AG04450 (cell line): ENCODE measurements at places on chromosomes 13 and 19.

GRCh38 chr13:75636436-75637180, 478 bp downstream of the LMO7 start:
- DNase-seq, result no peak

GRCh38 chr19:18397242-18398202, at the start of gene LRRC25:
LRRC25 (minus strand) TSS chr19:18397622; CDS start chr19:18396963, 659 bp downstream.
- no peak for DNase-seq

DNA sequence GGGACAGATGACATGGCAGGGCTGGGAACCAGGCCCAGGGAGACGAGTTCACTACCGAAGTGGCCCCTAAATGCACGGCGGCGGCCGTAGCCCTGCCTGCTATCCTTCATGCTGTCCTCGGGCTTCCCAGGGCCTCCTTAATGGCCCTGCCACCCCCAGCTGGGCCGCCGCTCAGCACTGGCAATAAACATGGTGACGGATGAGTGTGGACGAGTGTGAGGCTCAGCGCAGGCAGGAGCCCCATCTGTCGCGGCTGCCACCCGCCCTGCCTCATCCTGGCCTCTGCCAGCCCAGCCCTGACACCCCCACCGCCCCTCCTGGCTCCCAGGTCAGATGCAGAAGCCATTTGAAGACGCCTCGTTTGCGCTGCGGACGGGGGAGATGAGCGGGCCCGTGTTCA, 13.6 kb downstream of the PIN1 start:
- no peak for DNase-seq

DNA sequence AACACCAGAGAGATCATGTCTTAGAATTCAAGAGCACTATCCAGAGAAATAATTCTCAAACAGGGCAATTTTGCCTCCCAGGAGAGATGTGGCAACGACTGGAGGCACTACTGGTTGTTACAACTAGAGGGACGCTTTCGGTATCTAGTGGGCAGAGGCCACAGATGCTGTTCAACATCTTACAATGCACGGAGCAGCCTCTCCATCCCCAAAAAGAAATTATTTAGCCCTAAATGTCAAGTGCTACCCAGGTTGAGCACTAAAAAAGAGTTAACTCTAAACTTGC, 78.6 kb downstream of the ABCC4 start:
- DNase-seq, result no peak

GRCh38 chr13:84536906-84537305, 654.6 kb upstream of the SLITRK1 start:
- no peak for DNase-seq

DNA sequence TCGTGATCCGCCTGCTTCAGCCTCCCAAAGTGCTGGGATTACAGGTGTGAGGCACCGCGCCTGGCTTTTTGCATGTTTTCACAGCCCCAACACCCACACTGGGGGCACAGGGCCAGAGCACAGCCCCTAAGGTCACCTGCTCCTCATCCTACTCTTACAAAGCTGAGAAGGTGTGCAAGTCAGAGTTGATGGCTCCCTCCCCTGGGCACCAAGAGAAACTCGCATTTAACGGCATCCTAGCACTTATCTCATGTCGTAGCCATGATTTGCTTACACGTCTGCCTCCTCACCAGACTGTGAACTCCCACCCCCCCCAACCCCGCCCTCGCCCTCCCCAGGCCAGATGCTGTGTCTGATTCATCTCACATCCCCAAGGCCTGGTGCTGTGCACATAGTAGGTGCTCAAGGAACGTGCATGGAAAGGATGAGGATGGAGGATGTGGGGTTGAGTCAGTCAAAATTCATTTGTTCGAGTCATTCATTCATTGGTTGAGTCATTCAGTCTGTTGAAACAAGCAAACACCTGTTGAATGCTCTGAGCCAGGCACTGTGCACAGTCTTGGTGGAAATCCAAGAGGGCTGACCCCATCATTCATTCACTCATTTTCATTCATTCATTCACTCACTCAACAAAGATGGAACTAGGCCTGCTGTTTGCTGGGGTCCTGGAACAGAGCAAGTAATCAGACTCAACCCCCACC, 11.3 kb downstream of the SHANK1 start:
- no peak for DNase-seq

- DNase-seq, result no peak
These were observed 4.4 kb downstream of the BCAT2 start for GRCh38 chr19:48806518-48806817.

- DNase-seq, result no peak
These were observed 731 bp downstream of the MAG start for GRCh38 chr19:35292421-35293362.

- DNase-seq, result no peak
These were observed 4.8 kb downstream of the SYNGR4 start for GRCh38 chr19:48368936-48369335.

DNA sequence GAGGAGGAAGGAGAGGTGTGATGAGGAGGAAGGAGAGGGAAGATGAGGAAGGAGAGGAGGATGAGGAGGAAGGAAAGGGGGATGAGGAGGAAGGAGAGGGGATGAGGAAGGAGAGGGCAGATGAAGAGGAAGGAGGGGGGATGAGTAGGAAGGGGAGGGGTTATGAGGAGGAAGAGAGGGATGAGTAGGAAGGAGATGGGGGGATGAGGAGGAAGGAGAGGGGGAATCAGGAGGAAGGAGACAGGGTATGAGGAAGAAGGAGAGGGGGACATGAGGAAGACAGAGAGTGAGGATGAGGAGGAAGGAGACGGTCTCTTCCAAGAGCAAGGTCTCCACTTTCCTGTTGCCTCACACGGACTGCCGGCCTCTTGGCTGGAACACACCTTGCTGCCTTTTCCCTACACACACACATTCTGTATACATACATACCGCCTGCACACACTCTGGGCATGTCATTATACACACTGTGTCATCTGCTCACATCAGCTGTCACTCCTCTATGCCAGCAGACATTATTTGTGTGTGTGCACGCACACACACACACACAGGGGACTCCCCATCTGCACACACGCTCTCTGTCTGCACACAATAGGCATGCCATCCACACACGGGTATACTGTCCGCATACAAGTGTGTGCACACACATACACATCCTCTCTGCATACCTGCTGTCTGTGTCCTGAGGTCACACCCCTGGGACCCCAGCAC, 11.1 kb upstream of the VSTM2B start:
- DNase-seq, result no peak

DNA sequence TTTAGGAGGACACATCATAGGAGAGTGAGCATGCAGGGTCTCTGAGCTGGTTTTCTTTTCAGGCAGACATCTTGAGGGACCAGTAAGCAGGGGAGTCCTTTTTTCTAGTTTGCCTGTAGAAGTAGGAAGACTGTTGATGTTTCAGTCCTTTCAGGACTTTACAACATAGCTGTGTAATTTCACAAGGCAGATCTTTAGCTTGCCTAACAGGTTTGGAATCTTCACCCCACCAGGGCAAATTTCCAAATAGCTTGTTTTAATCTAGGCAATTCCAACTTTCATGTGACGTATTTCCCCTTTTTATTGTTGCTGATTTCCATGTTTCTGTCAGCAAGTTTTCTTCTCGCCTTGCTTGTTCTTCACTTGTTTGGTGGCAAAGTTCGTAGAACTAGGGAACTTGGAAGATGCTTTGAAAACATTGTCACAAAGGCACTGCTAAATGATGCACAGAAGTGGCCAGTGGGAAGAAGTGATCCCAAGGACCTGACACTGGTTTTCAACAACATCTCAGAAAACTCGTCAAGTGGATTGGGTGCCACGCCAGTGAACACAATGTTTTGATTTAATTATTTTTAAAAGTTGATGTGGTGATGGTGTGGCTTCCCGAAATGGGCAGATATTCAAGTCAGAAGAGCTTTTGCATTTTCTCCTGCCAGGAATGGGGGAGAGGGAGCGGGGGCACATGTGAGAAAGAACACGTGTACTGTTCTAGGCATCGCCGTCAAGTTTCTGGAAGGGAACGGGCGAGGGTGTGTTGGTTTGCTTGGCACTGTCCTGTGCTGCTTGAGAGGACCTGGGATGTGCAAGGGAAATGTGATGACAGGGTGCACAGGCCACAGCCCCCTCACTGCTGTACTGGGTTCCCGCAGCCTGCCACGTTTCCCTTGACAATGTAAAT, 418.6 kb downstream of the OXGR1 start:
- DNase-seq, result no peak

- DNase-seq, result no peak
These were observed 9.5 kb downstream of the STK11 start for GRCh38 chr19:1214862-1215731.

DNA sequence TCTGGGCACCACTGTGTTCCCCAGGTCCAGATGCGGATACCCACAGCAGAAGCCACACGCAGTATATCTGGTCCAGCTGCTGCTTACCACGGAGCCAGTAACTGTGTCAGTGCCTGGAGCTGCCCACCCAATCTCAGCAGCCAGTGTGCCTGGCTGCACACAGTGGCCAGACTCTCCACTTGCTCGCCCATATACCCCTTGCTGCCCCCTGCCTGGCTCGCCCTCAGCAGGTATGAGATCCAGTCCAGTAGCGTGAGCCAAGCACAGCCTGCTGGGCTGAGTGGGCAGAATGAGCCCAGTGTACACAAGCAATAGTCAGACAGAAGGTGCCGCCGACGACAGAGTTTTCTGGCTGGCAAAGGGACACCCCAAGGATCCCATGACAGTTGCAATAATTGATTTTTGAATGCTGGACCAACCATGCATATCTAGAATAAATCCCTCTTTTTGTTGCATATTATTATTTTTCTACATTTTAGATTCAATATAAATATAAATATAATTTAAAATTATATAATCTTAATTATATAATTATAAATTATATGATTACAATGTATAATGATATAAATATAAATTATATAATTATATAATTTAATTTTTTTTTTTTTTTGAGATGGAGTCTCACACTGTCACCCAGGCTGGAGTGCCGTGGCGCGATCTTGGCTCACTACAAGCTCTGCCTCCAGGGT, 918.8 kb upstream of the MIR17HG start:
- DNase-seq, result no peak

DNA sequence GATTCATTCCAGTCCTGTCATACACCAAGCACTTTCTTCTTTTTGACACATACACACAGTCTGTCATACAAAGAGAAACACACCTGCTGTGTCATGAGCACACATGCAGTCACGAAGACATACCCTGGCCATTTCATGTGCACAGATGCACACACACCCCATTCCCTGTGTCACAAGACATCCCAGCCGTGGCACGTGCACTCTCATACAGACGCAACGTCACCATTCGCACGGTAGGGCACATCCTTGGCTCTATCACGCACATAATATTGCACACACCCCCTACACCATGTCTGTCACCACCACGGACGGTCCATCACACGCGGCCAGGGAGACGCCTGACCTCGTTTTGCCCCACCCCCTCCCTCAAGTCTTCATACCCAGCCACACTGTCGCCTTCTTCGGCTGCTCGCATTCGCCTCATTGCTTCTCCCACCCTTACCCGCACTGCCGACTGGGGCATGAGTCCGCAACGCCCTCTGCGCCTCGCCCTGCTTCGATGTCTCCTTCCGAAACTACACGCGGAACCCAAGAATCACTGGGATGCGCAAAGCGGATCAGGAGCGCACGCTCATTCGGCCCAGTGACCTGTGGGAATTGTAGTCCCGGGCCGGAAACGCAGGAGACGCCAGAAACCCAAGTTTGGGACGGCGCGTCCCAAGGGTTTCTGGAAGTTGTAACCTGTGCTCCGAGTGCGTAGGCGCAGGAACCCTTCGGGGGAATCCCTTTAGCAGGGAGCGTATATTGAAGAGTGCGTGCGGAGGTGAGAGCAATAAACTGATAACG, 6.8 kb upstream of the ZNF283 start:
- peak; percentile 7 for DNase-seq

DNA sequence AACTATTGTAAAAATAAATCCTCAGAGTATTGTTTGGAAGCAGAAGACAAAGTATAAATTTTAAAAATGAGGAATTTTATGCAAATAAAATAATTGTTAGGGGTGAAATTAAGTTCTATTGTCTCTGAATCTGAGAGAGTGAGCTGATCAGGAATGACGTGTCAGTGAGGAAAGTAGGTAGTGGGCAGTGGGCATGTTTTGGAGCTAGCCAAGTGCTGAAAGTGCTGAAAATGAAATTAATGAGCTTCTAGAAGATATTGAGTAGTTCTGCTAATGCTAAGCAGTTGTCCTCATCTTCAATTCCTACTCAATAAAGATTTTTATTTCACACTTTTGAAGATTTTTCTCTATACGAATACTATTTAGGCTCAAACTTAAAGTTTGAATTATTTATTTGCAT, 1167.8 kb upstream of the PCDH20 start:
- no peak for DNase-seq

DNA sequence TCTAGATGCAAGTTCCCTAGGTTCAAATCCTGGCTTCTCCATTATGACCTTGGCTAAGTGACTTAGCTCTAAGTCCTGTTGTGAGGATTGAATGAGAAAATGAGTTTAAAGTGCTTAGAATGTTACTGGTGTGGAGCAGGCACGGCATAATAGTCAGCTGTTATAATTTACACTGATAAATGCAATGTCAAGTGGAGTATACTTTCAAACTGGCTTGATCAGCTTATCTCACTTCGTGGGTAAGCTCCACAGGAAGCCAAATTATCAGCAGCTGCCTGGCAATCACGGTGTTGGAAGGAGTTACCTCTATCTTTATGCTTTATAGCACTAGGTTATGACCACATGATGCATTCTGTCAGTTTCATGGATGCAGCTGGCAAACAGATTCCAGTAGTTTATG, 272.8 kb downstream of the OLFM4 start:
- no peak for DNase-seq

DNA sequence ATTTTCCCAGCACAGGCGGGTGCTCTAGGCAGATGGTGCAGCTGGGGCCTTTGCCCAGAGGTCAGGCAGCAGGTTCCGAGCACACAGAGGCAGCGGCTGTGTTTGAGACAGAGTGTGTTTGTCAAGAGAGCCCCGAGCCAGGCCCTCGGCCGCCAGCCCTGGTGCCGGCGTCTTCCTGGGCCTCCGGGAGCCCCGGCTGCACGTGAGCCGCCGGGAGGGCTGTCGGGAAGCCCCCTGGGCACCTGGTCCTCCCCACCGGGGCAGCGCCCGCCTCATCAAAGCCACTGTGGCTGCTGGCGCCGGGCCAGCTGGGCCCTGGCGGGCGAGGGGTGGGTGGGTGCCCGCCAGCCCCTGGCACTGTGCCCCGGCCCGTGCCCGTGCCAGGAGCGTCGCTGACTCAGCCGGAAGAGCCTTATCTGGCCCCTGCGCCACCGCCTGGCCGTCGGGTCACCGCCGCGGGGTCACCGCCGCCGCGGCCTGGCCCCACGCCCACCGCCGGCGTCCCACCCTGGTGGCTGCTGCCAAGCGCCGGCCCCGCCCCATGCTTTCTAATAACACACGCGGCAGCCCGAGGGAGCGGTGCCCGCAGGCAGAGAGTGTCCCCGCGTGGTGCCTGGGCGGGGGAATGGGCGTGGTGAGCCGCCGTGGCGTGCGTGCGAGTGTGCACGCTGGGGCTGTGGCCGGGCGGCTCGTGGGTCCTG, 14.9 kb downstream of the ARID3A start:
- peak; percentile 49 for DNase-seq

GRCh38 chr13:45951724-45952123, 100.2 kb upstream of the SIAH3 start:
- no peak for DNase-seq

GRCh38 chr19:13212759-13213330, 62.6 kb downstream of the IER2 start:
- no peak for DNase-seq
